ENCODE measurements at places on chromosomes 1 and 21.

GRCh38 chr1:195597891-195598290, 1010.3 kb downstream of the KCNT2 start:
- DNase-seq, result no peak

DNA sequence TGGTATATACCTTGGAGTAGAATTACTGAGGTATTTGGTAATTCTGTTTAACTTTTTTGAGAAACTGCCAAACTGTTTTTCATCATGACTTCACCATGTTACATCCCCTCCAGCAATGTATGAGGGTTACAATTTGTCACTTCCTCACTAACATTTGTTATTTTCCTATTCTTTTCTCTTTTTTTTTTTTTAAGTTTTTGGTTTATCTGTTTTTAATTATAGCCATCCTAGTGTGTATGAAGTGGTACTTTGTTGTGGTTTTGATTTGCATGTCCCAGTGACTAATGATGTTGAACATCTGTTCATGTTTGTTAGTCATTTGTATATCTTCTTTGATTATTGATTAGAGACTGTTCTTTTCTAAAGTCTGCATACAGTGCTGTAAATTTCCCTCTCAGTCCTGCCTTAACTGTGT, 147.3 kb downstream of the HS2ST1 start:
- DNase-seq, result no peak

GRCh38 chr1:58363585-58363984, 182.9 kb downstream of the OMA1 start:
- no peak for DNase-seq

DNA sequence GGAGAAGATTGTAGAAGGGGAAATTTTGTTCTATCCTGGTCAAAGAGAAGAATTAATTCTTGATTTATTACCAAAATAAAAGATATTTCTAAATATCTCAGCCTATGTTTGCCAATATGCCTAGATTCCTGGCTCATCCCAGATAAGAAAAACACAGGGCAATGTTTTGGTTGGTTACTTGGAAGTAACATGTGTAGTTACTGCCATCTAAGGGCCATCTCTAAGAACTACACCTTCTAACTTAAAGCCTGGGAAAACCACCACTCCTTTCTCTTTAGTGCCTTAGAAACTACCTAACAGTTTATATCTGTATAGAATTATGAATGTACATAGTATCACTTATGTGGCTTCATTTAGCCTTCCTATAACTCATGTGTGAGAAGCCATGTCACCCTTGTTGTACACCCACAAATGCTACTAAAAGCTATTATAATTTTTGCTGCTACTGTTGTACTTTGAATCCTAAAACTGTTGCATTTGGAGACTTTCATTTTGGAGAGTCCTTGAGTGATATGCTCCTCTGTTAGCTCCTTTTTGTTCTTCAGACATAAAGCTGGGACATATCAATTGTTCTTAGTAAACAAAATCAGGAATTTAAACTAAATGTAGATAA, 4.5 kb downstream of the AIM2 start:
- DNase-seq, result no peak

GRCh38 chr1:161260376-161261260, 2.1 kb downstream of the PCP4L1 start:
- DNase-seq, result no peak

GRCh38 chr1:228812961-228813360, 77.7 kb downstream of the RHOU start:
- no peak for DNase-seq

DNA sequence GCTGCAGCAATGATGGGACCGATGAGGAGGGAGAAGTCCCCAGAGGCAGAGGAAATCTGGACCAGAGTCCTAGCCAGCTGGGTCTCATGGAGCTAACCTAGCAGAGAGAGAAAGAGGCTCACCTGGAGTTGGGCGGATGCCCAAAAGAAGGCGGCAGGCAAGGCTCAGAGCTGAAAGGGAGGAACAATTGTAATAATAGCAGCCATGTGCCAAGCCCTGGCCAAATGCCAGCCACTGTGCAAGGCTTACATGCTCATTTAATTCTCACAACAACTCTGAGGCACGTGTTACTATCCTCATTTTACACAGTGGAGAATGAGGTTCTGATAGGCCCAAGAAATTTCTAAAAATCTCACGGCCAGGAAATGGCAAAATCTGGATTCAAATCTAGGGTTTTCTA, 50.0 kb upstream of the ZNF648 start:
- DNase-seq, result no peak

Data from C1 segment of cervical spinal cord (tissue), 14 donors.